Ascending aorta (tissue), 2 donors: ENCODE measurements at places on chromosomes 7 and 10.

DNA sequence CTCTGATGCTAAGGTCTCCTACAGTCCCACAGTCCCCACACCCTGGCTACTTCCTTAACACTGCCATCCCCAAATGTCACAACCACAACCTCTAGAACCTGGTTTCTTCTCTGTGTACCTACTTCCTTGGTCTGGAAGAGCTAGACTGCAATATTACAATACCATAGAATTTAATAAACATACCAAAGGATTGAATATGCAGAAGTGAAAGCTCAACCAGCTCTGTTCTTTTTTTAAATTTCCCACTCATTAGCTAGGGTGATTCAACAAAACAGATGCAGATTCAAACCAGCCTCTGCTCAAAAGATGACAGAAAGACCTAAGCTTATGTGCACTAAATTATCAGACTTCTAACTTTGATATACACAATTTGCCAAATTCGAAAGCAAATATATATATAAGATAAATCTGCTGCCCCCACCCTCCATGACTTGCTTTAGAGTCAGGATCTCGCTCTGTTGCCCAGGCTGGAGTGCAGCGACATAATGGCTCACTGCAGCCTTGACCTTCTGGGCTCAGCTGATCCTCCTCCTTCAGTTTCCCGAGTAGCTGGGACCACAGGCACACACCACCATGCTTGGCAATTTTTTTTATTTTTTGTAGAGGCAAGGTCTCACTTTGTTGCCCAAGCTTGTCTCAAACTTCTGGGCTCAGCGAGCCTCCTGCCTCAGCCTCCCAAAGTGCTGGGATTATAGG, 212.6 kb downstream of the CHCHD3 start:
- no peak for DNase-seq

GRCh38 chr10:22683140-22683389, 31.3 kb downstream of the PIP4K2A start:
- DNase-seq = no peak

DNA sequence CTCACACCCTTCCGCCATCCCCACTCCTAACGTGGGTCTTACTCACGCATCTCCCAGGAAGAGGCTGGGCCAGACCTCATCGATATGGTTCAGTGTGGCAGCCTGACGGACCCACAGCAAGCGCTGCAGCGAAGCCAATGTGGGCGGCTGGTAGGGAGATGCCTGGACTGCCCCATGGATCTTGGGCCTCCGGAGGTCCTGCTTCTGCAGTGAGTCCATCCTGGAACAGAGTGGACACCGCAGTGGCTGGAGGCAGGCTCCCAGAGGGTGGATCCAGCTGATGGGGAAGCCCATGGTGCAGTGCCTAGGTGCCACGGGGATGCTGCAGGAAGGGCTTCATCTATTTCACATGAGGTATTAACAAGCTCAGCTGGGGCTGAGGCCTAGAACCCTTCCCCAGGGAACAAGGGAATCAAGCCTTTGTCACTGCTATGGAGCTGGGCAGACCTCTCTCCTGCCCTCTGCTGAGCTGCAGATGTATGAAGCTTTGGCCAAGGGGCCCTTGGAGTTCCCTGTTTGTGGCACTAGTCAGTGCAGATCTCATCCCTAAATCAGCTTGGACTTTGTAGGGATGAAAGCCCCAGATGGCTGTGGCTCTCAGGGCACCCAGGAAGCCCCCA, 13.7 kb upstream of the SAMD8 start:
- DNase-seq = no peak

DNA sequence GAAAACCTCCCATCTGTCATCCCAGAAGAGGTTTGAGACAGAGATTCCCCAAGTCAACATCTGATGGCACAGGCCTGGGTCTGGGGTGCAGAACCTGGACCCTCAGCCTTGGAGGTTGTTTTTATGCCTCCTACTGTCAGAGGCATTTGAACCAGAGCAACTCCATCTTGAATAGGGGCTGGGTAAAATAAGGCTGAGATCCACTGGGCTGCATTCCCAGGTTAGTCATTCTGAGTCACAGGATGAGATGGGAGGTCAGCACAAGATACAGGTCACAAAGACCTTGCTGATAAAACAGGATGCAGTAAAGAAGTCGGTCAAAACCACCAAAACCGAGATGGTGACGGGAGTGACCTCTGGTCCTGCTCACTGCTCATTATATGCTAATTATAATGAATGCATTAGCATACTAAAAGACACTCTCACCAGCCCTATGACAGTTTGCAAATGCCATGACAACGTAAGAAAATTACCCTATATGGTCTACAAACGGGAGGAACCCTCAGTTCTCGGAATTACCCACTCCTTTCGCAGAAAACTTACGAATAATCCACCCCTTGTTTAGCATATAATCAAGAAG, 92.0 kb downstream of the ITGA8 start:
- no peak for DNase-seq

- no peak for DNase-seq
These were observed 439 bp downstream of the IQUB start for GRCh38 chr7:123533929-123534382.

DNA sequence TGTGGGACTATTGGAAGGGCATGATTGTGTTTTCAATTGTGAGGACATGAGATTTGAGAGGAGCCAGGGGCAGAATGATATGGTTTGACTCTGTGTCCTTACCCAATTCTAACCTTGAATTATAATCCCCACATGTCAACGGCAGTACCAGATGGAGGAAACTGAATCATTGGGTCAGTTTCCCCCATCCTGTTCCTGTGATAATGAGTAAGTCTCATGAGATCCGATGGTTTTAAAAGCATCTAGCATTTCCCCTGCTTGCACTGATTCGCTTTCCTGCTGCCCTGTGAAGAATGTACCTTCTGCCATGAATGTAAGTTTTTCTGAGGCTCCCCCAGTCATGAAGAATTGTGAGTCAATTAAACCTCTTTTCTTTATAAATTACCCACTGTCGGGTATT, 1367.1 kb downstream of the XPNPEP1 start:
- DNase-seq = no peak

GRCh38 chr7:26141077-26141476, 10.9 kb upstream of the NFE2L3 start:
- DNase-seq = no peak

DNA sequence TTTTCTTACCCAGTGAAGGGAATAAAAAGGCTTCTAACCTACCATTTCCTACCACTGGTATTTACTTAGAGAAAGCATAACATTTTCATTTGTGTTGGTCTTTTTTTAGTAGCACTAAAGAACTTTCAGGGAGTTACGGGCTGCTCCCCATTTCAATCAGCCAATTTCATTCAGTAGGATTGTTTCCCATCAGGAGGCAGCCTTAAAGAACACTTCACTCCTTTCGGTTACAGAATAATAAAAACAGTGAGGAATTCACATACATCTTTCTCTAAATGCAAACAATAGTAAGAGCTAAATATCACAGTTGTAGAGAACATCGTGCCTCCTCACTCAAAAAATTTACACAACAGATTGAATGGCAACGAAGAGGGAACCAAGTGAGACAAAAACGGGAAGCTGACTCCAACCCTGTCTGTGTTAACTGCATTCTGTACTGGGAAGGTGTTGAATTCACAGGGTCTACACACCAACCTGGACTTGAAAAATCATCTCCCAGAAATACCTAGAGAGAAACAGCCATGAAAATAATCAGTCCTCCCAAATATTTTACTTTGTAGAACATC, 55.5 kb upstream of the ABLIM1 start:
- no peak for DNase-seq

- DNase-seq = no peak
These were observed 344.1 kb upstream of the HPS1 start for GRCh38 chr10:98790817-98791216.

GRCh38 chr10:97407211-97407951, 6.2 kb upstream of the RRP12 start:
- peak; percentile 71 for DNase-seq

- no peak for DNase-seq
These were observed 73.6 kb upstream of the AMPH start for GRCh38 chr7:38704751-38705150.

- no peak for DNase-seq
These were observed 146.9 kb upstream of the ANK3 start for GRCh38 chr10:60536529-60537114.

- DNase-seq = no peak
These were observed 56.2 kb downstream of the GLI3 start for GRCh38 chr7:42180806-42181205.

GRCh38 chr10:86071758-86072157, 294.8 kb downstream of the GRID1 start:
- DNase-seq = no peak

GRCh38 chr10:95408148-95408960, 117.6 kb upstream of the PDLIM1 start:
- peak; percentile 86 for DNase-seq

- no peak for DNase-seq
These were observed 362.2 kb upstream of the SHH start for GRCh38 chr7:156174428-156174827.

GRCh38 chr7:142018154-142018553, 22.5 kb downstream of the MGAM start:
- DNase-seq = no peak

DNA sequence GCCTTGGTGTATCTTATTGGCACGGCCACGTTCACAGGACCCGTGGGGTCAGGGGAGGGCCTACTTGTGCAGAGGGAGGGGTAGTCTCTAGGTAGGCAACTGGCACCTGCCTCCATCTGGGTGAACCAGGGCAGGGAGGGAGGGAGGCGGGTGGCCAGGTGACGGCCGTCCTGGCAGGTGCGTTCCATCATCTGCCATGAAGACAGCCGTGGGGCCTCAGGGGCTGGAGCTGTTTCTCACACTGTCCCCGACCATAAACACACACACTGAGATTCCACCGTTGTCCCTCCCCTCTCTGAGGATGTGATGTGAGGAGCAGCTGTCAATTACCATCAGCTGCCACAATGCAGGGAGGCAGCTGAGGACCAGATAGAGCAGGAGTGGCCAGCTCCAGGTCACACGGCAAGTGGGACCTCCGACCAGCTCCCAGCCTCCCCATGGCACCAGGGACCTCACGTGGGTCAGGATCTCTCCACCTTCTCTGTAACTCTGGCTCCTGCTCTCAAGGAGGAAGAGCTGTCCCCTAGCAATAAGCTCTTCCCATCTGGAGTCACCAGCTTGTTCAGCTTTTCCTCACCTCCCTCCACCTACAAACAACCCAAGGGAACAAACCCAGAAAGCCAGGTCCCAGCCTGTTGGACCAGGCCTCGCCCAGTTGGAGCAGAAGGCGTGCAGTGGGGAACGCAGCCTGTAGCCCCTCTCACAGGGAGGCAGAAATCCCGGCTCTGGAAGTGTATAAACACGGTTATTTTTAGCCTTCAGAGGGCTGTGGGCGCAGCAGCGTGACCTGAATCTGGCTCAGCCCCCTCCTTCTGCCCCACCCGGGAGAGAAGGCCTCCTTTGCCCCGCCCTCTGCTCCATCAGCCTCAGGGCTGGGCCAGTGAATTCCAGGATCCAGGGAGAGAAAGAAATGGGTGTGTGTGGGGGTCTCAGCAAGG, 33.1 kb downstream of the ZMIZ1 start:
- no peak for DNase-seq

- no peak for DNase-seq
These were observed 44.3 kb upstream of the ECHDC3 start for GRCh38 chr10:11697718-11698527.

DNA sequence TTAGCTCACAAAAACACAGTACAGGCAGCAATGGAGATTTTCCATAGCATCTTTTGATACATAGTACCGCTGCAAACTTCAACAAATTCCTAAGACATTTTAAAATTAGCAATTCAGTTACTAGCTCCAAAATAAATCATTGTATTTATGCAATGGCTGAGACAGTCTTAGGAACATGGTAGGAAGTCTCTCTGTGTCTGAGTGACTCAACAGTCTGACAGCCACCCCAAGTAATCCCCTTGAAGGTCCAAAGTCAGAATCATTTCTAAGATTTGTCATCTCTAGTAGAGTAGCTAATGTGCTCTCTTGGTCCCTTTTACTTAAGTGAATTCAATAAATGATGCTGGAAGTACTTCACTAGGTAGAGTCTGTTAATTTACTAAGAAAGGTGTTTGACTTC, 93.8 kb upstream of the NOBOX start:
- no peak for DNase-seq

DNA sequence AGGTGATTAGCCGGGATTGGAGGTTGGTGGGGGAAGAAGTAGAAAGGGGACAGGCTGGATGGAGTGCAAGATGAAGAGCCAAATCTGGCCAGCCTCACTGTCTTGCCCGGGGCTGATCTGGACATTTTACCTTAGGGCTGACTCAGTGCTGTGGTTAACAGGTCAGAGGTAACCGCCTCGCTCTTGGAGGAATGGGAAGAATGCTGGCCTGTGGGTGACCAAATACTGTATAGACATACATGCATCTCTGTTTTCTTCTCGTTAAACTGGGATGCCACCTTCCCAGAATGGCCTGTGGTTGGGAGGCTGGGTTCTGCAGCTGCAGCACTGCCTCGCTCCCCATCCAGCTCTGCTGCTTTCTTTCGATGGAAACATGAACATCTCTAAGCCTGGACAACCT, 120.0 kb downstream of the SEC23IP start:
- DNase-seq = no peak

- DNase-seq = no peak
These were observed 11.4 kb downstream of the PWWP2B start for GRCh38 chr10:132408367-132408781.

GRCh38 chr7:24108906-24109376, 175.0 kb upstream of the NPY start:
- no peak for DNase-seq

GRCh38 chr10:91123261-91123660, 97.2 kb upstream of the PCGF5 start:
- DNase-seq = no peak

- no peak for DNase-seq
These were observed 15.9 kb downstream of the GBF1 start for GRCh38 chr10:102261196-102261595.

- DNase-seq = no peak
These were observed 197.9 kb upstream of the BMPER start for GRCh38 chr7:33707427-33707826.

GRCh38 chr10:35050568-35050967, 39.6 kb downstream of the CUL2 start:
- DNase-seq = no peak

- DNase-seq = no peak
These were observed 99.7 kb downstream of the ELMO1 start for GRCh38 chr7:37348982-37349381.

- DNase-seq = no peak
These were observed 2.2 kb downstream of the RBM33 start for GRCh38 chr7:155646669-155647068.

GRCh38 chr7:137519181-137519691, 175.7 kb upstream of the PTN start:
- DNase-seq = no peak
